Left lung (tissue), 14 donors: ENCODE measurements at places on chromosomes 7 and 10. TPM values are rescaled to one million over a fixed set of nuclear protein-coding genes. Genes with fewer than 3 reads are reported as not detected.

CDH23 gene
- 22.4 TPM for total RNA-seq

PNLIPRP1 gene
- not detected for total RNA-seq

PRSS37 gene
- not detected for total RNA-seq

JAKMIP3 gene
- total RNA-seq, result 0.38 TPM

RAB11FIP2 gene
- 22.1 TPM for total RNA-seq

DNA sequence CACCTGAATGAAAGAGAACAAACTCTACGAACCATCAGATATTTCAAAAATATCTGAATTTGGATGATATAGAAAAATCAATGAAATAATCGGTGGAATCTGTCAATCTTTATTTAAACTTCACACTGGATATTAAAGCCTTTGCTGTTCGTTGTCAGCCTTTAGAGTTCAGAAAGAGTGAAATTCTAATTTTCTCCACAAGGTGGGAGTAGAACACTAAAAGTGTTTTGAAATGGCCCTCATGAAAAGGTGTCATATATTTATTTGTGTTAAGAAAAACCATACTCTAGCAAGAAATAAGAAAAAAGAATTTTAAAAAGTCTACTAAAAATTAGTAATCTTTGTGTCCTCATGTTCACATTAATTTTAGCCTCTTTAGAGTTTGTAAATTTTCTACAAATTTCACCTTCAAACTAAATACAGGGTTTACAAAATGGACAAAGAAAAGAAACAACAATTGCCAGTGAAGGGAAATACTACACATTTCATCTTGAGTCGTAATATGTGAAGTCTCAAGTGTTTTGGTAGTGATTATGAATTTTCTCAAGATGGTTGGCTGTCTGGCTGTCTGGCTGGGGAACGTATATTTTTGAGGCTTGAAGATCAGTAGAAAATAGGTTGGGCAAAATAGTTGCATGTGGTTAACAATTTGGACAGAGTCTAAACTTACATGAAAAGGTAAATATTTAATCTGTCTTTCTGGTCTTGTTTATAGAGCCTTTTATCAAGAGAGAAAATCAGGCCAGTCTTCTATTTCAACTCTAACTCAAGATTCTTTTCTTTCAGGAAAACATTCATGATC is 43.7 kb downstream of the DNAJB9 start:
- H3K4me1 ChIP-seq, result no peaks in the 10 kb centered on the region
- H3K4me3 ChIP-seq, result no peak overlapping the region
- H3K36me3 ChIP-seq, result no peaks in the 10 kb centered on the region
- no peak overlapping the region for H3K27ac ChIP-seq
- no peaks in the 10 kb centered on the region for H3K27me3 ChIP-seq

- H3K4me1 ChIP-seq, result peaks cover 7% of the 10 kb centered on the region
- DNase-seq, result no peak
- no peak overlapping the region for H3K27ac ChIP-seq
- H3K4me3 ChIP-seq, result no peak overlapping the region
These were observed 27.4 kb downstream of the TCF7L2 start for GRCh38 chr10:112977426-112977898.

DNA sequence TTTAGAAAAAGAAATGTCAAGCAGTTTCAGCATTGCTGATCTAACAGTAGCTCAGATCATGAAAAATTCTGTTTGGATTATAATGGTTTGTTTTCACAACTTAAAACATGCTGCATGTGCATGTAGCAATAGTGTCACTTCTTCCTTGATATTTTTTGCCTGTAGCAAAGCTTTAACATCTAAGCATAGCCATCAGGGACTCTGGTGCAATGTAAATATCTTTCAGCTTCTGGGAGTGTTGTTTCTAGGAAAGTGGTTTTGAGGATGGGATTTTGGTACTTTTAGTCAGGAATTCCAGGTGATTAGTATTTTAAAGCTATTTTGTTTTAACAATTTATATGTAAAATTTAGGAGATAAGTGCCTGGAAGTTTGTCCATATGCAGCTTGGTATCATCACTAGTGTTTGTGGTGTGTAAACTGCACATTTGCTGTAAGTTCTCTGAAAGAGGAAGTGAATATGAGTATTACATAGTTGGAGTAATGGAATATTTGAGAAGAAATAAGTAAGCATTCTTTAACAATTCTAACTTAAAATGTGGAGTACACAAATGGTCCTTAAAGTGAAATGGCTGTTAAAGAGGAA is 1.9 kb downstream of the RSBN1L start:
- peak overlapping the region; percentile 99 for H3K4me3 ChIP-seq
- peak overlapping the region; percentile 98 for H3K27ac ChIP-seq
- no peaks in the 10 kb centered on the region for H3K36me3 ChIP-seq

DNA sequence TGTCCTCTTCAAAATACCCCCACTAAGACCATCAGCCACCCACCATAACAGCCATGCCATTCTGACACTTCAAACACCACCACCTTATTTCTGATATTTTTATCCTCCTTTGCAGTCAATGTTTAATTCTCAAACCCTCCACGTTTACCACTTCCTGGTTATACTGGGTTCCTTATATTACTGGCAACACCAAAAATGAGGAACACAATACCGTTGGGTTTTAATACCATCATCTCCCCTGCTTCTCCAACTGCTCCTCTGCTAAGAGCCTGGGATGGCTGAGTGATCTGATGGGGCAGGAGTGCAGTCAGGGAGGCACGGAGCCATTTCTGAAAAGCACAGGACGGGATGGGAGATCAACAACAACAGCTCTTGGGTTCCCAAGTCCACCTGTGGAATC is 140.5 kb downstream of the CHCHD3 start:
- H3K36me3 ChIP-seq, result no peaks in the 10 kb centered on the region
- no peaks in the 10 kb centered on the region for H3K27me3 ChIP-seq
- no peak overlapping the region for H3K27ac ChIP-seq
- no peak overlapping the region for H3K4me3 ChIP-seq
- no peaks in the 10 kb centered on the region for H3K4me1 ChIP-seq
- no peak for DNase-seq

GRCh38 chr7:78037603-78038002 is 239.0 kb downstream of the PHTF2 start:
- no peak for DNase-seq
- H3K4me1 ChIP-seq, result peaks cover 5% of the 10 kb centered on the region
- no peak overlapping the region for H3K27ac ChIP-seq

GRCh38 chr10:30868611-30869010 is 163.1 kb downstream of the ZNF438 start:
- H3K27me3 ChIP-seq, result no peaks in the 10 kb centered on the region
- no peak overlapping the region for H3K4me3 ChIP-seq
- peaks cover 4% of the 10 kb centered on the region for H3K4me1 ChIP-seq
- H3K27ac ChIP-seq, result no peak overlapping the region
- H3K36me3 ChIP-seq, result no peaks in the 10 kb centered on the region
- DNase-seq, result no peak

- H3K27me3 ChIP-seq, result no peaks in the 10 kb centered on the region
- H3K4me3 ChIP-seq, result no peak overlapping the region
- H3K36me3 ChIP-seq, result no peaks in the 10 kb centered on the region
- H3K4me1 ChIP-seq, result no peaks in the 10 kb centered on the region
These were observed 1215.5 kb upstream of the LRRTM3 start for GRCh38 chr10:65710306-65710705.

DNA sequence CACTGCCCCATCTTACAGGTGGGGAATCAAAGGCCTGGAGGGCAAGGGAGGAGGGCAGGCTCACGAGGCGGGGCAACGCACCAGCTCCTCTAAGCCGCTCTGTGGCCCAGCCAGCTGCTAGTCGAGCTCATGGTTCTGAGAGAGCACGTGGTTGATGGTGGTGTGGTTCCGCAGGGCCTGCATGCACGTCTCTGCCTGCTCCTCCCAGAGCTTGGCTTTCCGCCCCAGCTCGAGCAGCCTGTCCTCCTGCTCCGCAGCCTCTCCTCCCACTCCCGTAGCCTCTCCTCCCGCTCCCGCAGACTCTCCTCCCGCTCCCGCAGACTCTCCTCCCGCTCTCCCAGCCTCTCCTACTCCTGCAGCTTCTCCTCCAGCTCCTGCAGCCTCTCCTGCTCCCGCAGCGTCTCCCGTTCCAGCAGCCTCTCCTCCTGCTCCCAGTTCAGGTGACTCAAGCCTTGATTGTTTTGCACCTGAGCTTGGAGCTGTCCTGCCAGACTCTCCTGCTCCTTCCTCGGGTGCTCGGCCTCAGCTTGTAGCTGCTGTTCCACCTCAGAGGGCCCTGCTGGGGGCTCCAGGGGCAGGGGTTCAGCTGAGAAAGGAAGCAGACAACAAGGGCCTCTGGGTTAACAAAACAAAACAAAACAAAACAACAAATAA is 19.1 kb upstream of the MTPAP start:
- no peak overlapping the region for H3K4me3 ChIP-seq
- no peaks in the 10 kb centered on the region for H3K4me1 ChIP-seq
- DNase-seq, result peak; percentile 52
- H3K36me3 ChIP-seq, result no peaks in the 10 kb centered on the region
- no peaks in the 10 kb centered on the region for H3K27me3 ChIP-seq
- no peak overlapping the region for H3K27ac ChIP-seq

DNA sequence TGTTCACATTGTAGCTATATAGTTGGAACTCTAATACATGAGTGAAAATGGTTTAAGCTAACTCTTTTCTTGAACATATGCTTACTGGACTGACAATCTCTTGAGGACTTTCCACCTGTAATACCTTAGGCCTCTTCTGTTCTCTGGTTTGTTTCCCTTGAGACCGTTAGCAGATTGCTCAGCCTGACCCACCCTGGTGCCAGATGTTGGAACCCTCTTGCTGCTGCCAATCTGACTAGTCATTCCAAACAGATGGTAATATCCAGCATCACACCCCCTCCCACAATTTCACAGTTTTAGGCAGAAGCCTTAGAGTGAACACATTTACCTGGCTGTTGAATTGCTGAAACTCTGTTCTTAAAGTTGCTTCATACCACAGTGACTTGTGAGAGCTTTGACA is 18.7 kb downstream of the CALD1 start:
- H3K4me3 ChIP-seq, result no peak overlapping the region
- no peaks in the 10 kb centered on the region for H3K4me1 ChIP-seq
- H3K27me3 ChIP-seq, result no peaks in the 10 kb centered on the region
- no peaks in the 10 kb centered on the region for H3K36me3 ChIP-seq
- no peak overlapping the region for H3K27ac ChIP-seq

- H3K27ac ChIP-seq, result no peak overlapping the region
- no peaks in the 10 kb centered on the region for H3K4me1 ChIP-seq
- H3K4me3 ChIP-seq, result no peak overlapping the region
- DNase-seq, result no peak
- no peaks in the 10 kb centered on the region for H3K27me3 ChIP-seq
These were observed 115.5 kb downstream of the FOXP2 start for GRCh38 chr7:114530057-114530611.

DNA sequence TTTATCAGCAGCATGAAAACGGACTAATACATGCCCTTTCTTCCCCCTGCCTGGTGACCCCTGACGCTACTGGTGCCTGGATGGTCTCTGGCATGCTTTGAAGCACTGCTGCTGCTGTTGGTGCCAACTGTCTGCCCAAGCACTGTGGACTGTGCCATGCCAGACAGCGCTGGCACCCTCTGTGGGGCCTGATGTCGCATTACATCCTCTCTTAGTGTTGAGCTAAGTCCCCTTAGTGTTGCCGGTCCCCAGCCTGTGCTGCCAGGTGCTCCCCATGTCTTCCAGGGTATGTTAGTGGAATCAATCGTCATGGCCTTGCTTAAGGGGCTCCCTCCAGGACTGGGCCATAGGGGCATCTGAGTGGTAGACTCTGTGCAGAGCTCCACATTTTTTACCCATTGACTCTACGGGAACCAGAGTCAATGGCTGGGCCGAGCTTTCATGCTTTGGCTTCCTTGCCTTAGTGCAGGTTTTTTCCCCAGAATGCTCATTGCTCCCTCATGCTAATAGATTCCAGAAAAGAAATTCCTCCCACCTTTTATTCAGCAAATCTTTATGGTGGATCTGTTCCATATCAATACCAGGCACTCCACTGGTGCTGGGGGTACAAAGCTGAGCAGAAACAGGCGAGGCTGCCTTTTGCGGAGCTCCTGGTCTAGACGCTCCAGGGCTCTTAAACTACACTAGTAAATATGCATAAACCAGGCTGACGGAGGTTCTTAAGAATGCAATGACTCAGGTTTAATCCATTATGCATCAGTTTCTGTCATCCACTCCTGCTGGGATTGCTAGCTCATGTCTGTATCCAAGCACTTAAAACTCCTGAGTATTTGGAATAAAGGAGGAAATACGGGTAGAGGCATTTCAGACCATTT is 21.8 kb upstream of the MRC1 start:
- no peak for DNase-seq
- no peaks in the 10 kb centered on the region for H3K4me1 ChIP-seq
- peak overlapping the region; percentile 6 for H3K27ac ChIP-seq
- H3K27me3 ChIP-seq, result no peaks in the 10 kb centered on the region

- H3K27ac ChIP-seq, result no peak overlapping the region
- no peaks in the 10 kb centered on the region for H3K27me3 ChIP-seq
- no peaks in the 10 kb centered on the region for H3K36me3 ChIP-seq
- DNase-seq, result no peak
- H3K4me3 ChIP-seq, result no peak overlapping the region
- H3K4me1 ChIP-seq, result no peaks in the 10 kb centered on the region
These were observed 83.5 kb downstream of the SEMA3D start for GRCh38 chr7:85103357-85103756.

DNA sequence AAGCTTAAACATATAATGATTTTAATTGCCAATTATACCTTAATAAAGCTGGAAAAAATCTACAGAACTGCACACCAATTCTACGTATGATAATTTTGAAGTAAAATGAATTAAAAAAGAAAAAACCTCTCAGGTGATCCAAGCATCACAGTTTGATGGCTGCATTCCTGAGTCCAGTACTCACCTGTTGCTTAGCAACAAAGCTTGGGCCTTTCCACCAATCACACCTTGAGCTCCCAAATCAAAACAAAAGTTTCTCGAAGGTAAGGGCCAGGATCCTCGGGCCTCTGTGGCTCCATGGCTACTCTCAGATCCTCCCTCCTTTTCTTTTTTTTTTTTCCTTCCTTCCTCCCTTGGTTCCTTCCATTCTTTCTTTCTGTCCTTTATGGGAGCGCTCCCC is 137.2 kb upstream of the PCBD1 start:
- no peaks in the 10 kb centered on the region for H3K27me3 ChIP-seq
- no peak for DNase-seq
- H3K4me3 ChIP-seq, result no peak overlapping the region
- no peak overlapping the region for H3K27ac ChIP-seq
- H3K36me3 ChIP-seq, result no peaks in the 10 kb centered on the region

GRCh38 chr10:119133949-119134348 is 30.0 kb downstream of the DENND10 start:
- H3K36me3 ChIP-seq, result no peaks in the 10 kb centered on the region
- H3K4me3 ChIP-seq, result no peak overlapping the region
